ENCODE measurements at places on chromosomes 13 and 19.

GRCh38 chr13:31908696-31909411, 122.7 kb upstream of the FRY start:
- no peak for DNase-seq

- DNase-seq: peak; percentile 28
Observed at GRCh38 chr19:44684892-44685863, 13.8 kb upstream of the CEACAM16 start.

DNA sequence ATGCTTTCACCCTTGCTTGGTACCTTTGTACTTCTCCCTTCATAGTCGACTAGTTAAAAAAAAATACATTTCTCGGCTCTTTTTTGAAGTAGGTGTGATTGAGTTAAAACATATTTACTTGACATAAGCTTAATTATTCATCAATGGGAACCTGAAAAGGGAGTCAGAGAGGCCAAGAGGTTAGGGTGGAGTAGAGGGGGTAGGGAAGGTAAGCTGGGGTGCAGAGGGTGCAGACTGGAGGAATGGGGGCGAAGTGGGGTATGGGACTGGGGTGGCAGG, 701 bp upstream of the HIF3A start:
- DNase-seq: no peak

DNA sequence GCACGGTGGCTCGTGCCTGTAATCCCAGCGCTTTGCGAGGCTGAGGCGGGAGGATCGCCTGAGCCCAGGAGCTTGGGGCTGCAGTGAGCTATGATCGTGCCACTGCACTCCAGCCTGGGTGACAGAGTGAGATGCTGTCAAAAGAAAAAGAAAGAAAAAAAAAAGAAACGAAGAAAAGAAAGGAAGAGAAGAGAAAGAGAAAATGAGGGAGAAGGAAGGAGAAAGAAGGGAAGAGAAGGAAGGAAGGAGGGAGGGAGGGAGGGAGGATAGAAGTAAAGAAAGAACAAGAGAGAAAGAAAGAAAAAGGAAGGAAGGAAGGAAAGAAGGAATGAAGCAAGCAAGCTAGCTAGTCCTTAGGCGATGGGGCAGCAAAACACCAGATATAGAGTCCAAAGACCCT, 14.1 kb downstream of the PTPRS start:
- DNase-seq: no peak

DNA sequence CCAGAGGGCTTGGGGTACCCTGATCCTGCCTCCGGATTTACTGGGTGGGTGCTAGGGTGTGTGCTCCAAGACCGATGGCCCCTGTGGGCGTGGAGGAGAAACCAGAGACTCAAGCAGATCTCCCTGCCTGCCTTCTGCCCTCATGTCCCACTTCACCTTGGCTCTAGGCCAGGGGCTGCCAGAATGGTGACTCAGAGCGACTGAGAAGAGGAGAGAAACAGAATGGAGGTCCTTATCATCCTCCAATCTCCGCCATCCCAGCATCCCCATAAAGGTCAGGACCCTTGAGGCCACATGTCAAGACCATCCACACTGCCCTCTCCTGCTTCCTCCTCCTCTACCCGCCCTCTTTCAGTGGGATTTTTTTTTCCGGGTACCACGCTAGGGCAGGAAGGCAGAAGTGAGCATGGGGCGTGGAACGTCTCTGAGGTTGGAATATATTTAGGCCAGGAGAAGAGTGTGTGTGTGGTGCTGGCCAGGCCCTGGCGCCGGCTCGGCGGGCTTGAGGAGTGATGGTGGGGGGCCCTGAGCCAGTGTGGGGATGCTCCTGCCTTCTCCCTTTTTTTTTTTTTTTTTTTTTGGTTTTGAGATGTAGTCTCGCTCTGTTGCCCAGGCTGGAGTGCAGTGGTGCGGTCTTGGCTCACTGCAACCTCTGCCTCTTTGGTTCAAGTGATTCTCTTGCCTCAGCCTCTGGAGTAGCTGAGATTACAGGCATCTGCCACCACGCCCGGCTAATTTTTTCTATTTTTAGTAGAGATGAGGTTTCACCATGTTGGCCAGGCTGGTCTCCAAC, 22.3 kb downstream of the IER2 start:
- no peak for DNase-seq

DNA sequence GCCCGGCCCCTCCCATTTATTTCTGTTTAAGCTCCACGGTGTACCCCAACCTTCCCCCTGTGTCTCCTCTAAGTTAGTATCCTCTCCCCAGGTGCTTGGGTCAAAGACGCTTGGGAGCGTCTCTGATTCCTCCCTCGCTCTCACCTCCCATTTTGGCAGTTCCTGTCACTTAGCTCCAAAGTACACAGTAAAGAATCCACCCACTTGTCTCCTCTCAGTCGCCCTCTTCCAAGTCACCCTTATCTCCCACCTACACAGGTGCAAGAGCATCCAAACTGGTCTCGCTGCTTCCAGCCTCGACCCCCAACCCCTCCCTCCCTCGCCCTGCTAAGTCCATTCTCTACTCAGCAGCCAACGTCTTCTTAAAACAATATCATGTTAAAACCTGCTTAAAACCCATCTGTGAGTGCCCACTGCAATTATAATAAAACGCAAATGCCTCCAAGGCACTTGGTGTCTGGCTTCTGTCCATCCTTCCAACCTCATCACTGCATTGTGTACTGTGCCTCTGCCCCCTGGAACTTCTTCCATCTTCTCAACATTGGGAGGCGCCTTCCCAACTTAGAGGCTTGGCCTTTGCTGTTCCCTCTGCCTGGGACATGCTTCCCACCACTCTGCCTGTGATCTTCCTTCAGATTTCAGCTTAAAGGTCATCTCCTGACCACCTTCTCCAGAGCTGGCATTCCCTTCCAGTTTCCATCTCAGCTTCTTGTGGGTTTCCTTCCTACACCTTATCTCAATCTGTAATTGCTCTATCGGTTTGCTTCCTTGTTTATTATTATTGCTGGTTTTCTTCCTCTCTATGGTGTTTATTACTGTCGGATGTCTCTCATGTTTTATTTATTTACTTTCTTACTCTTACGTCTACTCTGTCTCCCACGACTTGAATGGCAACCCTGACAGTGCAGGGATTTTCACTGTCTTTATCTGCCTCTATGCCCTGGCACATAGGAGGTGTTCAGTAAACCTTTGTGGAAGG, 9.5 kb upstream of the KLK14 start:
- no peak for DNase-seq

GRCh38 chr13:98350746-98351330, 173.8 kb upstream of the RNF113B start:
- no peak for DNase-seq

- DNase-seq: peak; percentile 62
Observed at GRCh38 chr13:21458451-21458812, 671 bp downstream of the ZDHHC20 start.

DNA sequence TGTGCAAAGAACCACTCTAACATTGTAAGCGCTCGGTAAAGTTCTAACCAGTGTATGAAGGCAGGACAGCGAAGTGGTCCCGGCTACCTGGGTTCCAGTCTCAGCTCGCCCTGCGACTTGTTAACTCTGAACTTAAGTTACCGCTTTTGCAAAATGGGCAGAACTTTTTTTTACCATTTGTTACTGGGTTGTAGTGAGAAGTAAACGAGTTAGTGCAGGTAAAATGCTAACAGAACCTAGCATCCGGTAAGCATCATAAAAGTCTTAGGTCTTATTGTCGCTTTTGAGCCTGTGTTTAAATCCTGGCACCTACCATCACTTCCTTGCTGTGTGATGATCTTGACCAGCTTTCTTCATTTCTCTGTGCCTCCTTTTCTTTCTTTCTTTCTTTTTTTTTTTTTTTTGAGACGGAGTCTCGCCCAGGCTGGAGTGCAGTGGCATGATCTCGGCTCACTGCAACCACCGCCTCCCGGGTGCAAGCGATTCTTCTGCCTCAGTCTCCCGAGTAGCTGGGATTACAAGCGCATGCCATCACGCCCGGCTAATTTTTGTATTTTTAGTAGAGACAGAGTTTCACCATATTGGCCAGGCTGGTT, 734 bp upstream of the TRMT1 start:
- no peak for DNase-seq

GRCh38 chr19:47391510-47392223, 27.7 kb downstream of the MEIS3 start:
- peak; percentile 78 for DNase-seq

- peak; percentile 74 for DNase-seq
Observed at GRCh38 chr19:34145741-34146202, 26.5 kb upstream of the LSM14A start.

GRCh38 chr13:25847145-25847544, 204.7 kb downstream of the SHISA2 start:
- no peak for DNase-seq

GRCh38 chr13:47109028-47109427, 212.2 kb upstream of the HTR2A start:
- no peak for DNase-seq

- DNase-seq: no peak
Observed at GRCh38 chr13:111876506-111876905, 190.4 kb upstream of the SOX1 start.

DNA sequence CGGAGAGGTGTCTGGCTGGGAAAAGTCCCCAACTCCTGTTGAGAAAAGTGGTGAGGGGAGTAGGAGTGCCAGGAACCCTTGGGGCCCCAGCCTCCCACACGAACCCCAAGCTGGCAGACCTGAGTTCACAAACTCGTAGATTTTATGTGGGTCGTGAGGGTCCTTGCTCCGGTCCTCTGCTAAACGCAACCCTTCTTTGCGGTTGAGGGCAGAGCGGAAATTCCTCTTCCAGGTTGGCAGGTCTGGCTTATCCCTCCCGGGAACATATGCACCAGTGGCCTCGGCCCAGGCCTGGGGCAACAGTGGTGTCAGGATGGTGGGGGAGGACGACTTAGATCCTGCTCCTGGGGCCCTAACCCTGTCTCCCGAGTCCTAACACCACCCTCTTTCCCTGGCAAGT, 2.4 kb downstream of the IRF3 start:
- no peak for DNase-seq

GRCh38 chr13:44818428-44818827, 170.8 kb downstream of the NUFIP1 start:
- DNase-seq: peak; percentile 81

- no peak for DNase-seq
Observed at GRCh38 chr13:81442904-81443303, 1102.0 kb upstream of the SPRY2 start.

- no peak for DNase-seq
Observed at GRCh38 chr13:84940167-84940566, 859.1 kb downstream of the SLITRK6 start.
